Activated CD4-positive, alpha-beta memory T cell treated with anti-CD3 and anti-CD28 coated beads for 36 hours (primary cell): ENCODE measurements at places on chromosomes 3 and 15. TPM values are rescaled to one million over a fixed set of nuclear protein-coding genes. Genes with fewer than 3 reads are reported as not detected.

DNA sequence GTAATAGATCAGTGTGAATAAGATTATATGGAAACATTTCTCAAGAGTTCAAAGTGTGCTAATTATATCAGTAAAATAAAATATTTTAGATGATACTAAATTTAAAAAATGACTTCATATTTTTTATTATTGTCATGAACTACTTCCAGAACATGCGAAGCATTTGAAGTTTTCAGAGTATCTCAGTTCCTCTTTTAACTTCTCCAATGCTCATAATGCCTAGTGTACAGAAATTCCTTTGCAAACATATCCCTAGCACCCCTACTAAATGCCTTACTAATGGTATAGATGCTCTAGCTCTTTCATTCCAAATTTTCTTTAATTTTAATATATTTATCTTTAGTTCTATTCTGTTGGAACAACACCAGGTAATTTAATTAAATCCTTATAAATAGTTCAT lies 580.4 kb downstream of the CADM2 start:
- H3K4me3 ChIP-seq: no peak overlapping the region
- no peaks in the 10 kb centered on the region for H3K27me3 ChIP-seq
- no peaks in the 10 kb centered on the region for H3K4me1 ChIP-seq
- H3K27ac ChIP-seq: no peak overlapping the region
- H3K36me3 ChIP-seq: no peaks in the 10 kb centered on the region
- DNase-seq: no peak

The KPNA4 gene
- 48.4 TPM for total RNA-seq

DNA sequence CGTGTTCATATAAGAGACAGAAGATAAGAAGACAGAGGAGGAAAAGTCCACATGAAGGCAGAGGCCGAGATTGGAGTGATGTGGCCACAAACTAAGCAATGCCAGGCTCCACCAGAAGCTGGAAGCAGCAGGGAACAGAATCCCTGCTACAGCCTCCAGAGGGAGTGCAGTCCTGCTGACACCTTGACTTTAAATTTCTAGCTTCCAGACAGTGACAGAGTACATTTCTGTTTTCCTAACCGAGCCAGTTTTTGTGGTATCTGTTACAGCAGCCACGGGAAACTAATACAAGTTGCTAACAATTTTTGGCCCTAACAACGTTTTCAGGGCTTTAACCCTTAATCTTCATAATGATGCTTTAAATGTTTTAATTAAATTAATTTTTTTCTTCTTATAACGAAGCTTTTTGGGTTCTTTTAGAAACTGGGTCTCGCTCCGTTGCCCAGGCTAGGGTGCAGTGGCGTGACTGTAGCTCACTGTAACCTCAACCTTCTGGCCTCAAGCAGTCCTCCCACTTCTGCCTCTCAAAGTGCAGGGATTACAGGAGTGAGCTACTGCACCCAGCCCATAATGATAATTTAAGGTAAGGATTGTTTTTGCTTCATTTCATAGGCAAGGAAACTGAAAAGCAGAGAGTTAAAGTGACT lies 202.3 kb upstream of the PROK2 start:
- H3K4me1 ChIP-seq: peaks cover 31% of the 10 kb centered on the region
- H3K36me3 ChIP-seq: no peaks in the 10 kb centered on the region
- H3K27ac ChIP-seq: no peak overlapping the region
- peaks cover 3% of the 10 kb centered on the region for H3K27me3 ChIP-seq
- H3K4me3 ChIP-seq: no peak overlapping the region

The CTSH gene
- 127 TPM for total RNA-seq

- H3K27me3 ChIP-seq: peaks cover 3% of the 10 kb centered on the region
- H3K27ac ChIP-seq: no peak overlapping the region
- no peaks in the 10 kb centered on the region for H3K4me1 ChIP-seq
- no peak overlapping the region for H3K4me3 ChIP-seq
These were observed 103.8 kb upstream of the UBE2E1 start for GRCh38 chr3:23701716-23702597.

The CIB1 gene
- total RNA-seq: 170 TPM

The ZNF717 gene
- total RNA-seq: 8.4 TPM

GRCh38 chr15:67103432-67103831 lies 38.0 kb downstream of the SMAD3 start:
- no peak overlapping the region for H3K27ac ChIP-seq
- H3K36me3 ChIP-seq: peaks cover 13% of the 10 kb centered on the region
- H3K27me3 ChIP-seq: no peaks in the 10 kb centered on the region
- peaks cover 22% of the 10 kb centered on the region for H3K4me1 ChIP-seq
- no peak for DNase-seq

The CTXND1 gene
- not detected for total RNA-seq

DNA sequence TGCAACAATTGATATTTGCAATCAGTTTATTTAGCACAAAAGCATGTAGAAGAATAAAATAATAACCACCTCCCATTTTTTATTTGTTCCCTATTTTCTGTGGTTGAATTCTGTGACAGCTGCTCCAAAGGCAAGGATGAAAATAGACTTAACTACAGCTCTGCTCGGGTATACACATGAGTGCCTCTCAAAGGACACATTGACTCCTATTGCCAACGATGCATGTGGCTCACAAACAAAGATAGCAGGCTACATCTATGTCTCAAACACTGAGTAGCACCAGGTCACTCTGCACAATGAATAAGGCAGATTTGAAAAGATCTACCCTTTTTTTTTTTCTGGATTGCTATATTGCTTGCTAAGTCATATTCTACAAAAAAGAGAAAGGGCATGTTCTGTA lies 612.9 kb downstream of the ROBO1 start:
- no peak overlapping the region for H3K27ac ChIP-seq
- no peak overlapping the region for H3K4me3 ChIP-seq
- H3K27me3 ChIP-seq: no peaks in the 10 kb centered on the region
- DNase-seq: no peak
- H3K36me3 ChIP-seq: no peaks in the 10 kb centered on the region

DNA sequence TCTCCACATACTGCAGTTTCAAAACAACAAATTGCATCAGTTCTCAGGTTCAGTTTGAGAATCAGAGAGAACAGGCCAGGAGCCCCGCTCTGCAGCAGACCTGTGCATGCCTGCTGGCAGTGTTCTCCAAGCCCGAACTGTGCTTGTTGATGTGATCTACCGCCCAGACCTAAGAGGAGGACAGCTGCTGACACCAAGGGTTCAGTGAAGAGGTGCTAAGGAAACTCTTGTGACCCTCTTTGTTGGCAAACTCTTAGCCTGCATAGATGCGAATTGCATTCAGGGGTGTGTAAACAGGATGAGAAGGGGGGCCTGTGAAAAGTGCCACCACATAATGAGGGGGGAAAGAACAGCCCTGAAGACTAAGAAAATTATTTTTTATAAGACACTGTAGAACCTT lies 89.8 kb downstream of the PDE8A start:
- H3K27me3 ChIP-seq: no peaks in the 10 kb centered on the region
- DNase-seq: no peak
- H3K4me1 ChIP-seq: peaks cover 22% of the 10 kb centered on the region

DNA sequence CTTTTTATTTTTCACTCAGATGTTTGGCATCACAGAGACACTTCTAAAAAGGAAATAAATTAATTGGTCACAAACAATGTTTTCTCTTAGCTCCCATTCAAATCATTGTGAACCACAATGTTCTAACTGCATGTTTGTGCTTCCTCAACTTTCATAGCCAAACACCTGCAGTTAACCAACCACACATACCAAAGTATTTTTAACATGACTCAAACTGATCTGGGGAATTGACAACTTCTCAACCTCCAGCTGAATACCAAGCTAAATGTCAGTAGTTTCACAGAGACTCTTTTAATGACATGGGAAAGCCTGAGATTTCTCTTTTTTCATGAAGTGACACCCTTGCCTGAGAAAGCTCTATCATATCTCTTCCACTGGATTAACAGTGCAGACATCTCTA lies 217.9 kb upstream of the MME start:
- no peaks in the 10 kb centered on the region for H3K27me3 ChIP-seq
- H3K4me3 ChIP-seq: no peak overlapping the region
- DNase-seq: no peak
- no peak overlapping the region for H3K27ac ChIP-seq

GRCh38 chr15:79918278-79918677 lies 21.5 kb upstream of the MTHFS start:
- H3K36me3 ChIP-seq: peaks cover 88% of the 10 kb centered on the region
- H3K4me1 ChIP-seq: peaks cover 15% of the 10 kb centered on the region
- H3K27ac ChIP-seq: no peak overlapping the region
- no peak for DNase-seq

DNA sequence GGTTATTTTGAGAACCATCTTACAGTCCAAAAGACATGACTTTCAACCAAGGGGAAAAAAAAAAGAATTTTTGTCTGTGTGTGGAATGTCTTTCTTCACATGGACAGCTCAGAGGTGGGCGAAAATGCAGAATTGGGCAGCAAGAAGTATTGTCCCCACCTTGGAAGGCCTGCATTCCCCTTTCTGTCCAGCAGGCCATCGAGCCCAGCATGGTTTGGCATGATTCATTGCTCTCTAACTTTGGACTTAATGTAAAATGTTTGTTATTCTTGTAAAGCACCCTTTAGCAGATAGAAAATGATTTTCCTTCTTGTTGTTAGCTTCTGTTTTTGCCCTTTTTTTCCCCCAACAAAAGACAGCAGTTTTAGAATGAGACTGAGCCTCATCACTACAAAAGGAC lies 12.4 kb downstream of the MYO1E start:
- peaks cover 17% of the 10 kb centered on the region for H3K27me3 ChIP-seq
- H3K27ac ChIP-seq: no peak overlapping the region
- no peak overlapping the region for H3K4me3 ChIP-seq
